ENCODE measurements at places on chromosomes 7 and 10.
A peak's percentile ranks its signal among the peaks of the same experiment; 100 is the strongest.

- no peak for DNase-seq
Measured at GRCh38 chr10:26737730-26738129, 40.2 kb downstream of the PDSS1 start.

DNA sequence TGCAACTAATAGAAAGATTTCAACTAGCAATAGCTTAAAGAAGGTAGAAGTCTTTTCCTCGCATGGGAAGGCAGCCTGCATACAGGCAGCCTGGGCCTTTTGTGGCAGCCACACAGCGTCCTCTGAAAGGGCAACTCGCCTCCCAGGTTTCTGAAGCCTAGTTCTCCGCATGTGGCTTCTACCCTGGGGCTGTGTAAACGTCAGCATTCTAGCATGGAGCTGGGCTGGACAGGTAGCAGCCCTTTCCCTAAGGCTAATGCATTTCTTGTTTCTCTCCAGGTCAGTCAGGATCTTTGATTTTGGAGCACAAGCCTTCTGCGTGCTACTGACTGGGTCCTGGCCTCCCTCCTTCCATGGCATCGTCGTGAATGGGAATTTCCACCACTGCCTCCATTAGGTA is 23.8 kb upstream of the SEC61G start:
- no peak for DNase-seq

DNA sequence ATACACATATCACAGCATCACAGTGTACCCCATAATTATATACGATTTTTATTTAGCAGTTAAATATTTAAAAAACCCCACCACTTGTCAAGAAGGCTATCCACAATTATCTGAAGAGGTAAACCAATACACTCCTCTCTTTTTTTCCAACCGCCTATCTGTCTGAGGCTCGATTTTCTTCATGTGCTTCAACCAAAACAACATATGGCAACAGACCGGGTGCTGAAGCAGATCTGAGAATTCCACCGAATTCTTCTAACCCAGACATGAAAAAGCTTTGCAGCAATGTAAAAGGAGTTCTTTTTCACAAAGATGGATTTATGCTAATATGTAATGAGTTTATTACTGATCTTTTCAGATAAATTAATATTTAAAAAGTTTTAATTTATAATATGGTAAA is 132.4 kb upstream of the RHEB start:
- no peak for DNase-seq

DNA sequence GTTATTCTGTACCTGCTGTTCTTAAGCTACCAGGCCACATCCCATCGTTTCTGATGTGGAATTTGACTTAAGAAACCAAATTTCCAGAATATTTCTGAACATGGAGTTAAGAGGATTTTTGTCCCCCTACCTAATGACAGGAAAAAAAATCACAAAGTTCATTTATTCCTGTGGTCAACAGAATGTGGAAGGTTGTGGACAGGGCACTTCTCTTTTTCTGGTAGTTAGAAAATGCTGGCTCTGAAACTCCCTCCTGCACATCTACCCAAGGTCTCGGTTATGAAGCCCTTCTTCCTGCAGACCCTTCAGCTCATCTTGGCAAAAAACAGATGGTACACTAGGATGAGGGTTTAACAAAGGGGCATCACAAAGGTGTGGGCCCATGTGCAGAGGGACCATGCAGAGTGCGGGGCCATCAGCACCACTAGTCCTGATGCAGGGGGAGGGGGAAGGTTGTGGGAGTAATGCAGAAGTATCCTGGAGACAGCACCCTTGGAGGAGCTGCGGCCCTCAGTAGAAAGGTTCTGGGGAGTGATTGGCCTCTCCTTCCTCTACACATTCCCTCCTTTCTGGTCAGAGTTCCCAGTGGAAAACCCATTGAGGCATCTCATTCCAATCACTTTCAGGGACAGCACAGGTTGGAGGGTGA is 9.8 kb downstream of the ALOX5 start:
- DNase-seq = no peak

DNA sequence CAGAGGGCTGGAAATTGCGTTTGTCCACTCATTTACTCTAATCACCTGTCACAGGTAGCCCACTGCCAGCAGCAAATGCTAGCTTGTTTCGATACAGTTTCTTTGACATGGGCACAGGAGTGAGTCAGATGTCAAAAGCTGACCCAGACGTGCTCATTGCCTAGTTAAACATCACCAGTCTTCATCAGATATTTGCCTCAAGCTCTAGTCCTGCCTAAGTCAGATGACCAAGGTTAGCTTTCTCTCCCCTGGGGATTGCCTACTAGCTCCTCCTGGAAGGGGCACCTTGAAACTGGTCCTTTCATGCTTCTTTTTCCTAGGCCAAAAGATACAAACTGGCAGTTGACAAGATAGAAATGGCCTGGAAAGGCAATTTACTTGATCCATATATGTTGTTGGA is 35.2 kb downstream of the GPAM start:
- no peak for DNase-seq

- DNase-seq = no peak
Measured at GRCh38 chr10:21172930-21173801, 276.1 kb upstream of the NEBL start.

GRCh38 chr10:124066781-124067714 is 26.4 kb downstream of the CHST15 start:
- DNase-seq = no peak

GRCh38 chr7:3294432-3295100 is 6.5 kb upstream of the SDK1 start:
- no peak for DNase-seq

DNA sequence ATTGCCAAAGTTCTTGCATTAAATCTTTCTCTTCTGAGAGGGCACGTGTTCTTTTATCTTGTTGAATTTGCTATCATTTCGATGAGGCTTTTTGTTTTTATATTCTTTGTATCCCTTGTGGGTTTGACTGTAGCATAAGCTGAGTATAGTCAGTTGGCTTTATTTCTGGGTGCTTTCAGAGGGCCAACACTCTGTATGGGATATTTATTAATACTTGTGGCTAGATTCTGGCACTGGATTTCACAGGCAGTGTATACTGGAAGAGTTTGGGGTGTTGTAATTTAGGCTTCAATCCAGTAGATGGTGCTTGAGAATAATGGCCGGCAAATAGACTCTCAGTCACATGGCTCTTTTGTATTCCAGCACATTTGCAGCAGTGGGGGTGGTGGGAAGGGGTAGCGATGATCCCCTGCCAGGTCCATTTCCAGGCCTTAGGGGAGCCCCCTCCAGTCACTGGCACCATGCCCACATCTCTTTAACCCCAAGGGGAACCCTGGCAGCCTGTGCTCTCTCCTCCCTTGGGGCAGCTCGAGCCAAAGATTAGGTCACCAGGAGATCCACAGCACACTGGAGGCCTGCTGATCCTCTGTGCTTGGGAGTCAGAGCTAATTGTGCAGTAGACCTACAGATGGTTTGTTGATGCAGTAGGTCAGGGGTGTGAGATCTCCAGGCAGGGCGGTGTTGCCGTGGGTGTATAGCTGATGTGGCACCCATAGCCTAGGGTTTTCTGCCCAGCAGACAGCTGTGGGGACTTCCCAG is 81.8 kb downstream of the PTPN20 start:
- peak; percentile 14 for DNase-seq

GRCh38 chr10:132020456-132020855 is 38.7 kb upstream of the BNIP3 start:
- no peak for DNase-seq

DNA sequence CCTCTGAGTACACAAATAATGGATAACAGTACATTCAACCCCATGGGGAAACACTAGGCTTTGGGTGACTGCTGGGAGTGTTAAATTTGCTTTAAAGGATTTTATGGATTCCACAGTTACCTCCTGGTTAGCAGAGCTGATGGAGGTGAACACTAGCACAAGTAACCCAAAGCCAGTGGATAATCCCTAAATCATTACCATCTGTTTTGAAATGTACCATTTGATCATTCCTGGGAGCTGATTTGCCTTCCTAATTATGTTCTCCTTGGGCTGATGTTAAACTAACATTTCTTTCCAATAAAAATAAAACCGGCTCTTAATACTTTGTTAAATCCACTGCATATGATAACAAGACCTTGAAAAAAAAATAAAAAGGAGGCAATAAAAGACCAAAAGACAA is 493.9 kb downstream of the PLXNA4 start:
- no peak for DNase-seq

- DNase-seq = no peak
Measured at GRCh38 chr7:66604198-66604597, 24.5 kb upstream of the KCTD7 start.

- DNase-seq = no peak
Measured at GRCh38 chr7:36100634-36101033, 52.4 kb upstream of the EEPD1 start.

DNA sequence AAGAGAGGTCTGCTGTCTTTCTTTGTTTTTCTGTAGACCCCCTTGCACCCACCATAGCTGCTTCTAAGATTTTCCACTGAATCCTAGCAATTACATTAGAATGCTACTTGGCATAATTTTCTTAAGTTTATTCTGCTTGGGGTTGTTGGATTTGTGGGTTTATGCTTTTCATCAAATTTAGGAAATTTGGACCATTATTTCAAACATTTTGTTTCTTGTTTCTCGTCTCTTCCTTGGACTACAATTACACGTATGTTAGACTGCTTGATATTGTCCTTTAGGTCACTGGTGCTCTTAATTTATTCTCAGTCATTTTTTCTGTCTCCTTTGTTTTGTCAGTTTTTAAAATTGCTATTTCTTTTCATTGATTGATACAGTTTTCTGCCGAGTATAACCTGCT is 65.8 kb downstream of the FANK1 start:
- DNase-seq = no peak

DNA sequence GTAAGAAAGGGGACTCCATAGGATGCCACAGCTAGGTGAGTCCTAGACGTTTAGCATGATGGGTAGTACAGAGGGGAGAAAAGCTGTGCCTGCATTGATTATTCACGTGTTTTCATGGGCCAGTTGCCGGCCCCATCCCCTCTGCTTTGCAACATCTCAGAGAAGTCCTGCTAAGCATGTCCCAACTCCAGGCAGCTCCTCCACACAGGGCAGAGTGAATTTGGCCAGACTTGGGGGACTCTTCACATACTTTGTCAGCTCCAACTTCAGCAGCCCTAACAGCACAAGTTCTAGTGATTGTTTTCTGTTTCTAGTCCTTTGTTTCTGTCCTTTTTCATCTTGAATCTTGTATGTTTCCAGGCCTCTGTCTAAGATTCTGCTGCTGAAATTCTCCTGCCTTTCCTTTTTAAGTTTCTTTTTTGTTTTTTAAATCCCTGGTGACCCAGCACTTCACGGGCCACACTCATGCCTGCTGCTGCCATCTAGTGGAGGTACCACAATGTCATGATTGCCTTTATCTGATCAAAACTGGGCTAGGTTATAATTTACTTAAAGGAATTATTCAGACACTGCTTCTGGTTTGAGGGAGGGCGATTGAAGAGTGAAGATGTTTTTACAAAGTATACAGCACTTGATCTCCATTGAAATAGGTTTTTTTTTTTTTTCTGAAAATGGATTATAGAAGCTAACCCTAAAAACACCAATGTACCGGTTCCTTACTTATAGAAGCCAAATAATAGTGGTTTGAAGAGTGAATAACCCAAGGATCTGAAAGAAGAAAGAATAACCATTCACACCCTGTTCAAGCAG is 276.9 kb downstream of the CSTF2T start:
- peak; percentile 49 for DNase-seq

GRCh38 chr7:149785983-149786382 is 12.6 kb upstream of the ZNF467 start:
- DNase-seq = no peak

DNA sequence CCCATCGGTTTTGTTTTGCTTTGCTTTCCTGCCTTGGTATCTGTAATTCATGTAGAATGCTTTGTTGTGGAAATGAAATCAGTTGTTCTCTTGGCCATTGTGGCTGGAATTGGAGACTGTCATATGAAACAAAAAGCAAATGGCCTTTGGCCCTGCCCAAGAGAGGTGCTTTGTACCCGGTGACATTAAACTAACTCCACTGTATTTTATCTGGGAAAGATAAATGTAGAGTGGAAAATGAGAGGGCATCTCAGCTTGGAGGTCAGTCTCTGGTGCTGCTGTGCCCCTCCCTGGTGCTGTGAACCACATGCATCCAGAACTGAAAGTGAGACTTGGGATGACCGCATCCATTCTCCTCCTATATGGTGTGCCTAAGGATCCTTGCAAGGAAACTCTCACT is 75.4 kb downstream of the CDK1 start:
- DNase-seq = no peak

DNA sequence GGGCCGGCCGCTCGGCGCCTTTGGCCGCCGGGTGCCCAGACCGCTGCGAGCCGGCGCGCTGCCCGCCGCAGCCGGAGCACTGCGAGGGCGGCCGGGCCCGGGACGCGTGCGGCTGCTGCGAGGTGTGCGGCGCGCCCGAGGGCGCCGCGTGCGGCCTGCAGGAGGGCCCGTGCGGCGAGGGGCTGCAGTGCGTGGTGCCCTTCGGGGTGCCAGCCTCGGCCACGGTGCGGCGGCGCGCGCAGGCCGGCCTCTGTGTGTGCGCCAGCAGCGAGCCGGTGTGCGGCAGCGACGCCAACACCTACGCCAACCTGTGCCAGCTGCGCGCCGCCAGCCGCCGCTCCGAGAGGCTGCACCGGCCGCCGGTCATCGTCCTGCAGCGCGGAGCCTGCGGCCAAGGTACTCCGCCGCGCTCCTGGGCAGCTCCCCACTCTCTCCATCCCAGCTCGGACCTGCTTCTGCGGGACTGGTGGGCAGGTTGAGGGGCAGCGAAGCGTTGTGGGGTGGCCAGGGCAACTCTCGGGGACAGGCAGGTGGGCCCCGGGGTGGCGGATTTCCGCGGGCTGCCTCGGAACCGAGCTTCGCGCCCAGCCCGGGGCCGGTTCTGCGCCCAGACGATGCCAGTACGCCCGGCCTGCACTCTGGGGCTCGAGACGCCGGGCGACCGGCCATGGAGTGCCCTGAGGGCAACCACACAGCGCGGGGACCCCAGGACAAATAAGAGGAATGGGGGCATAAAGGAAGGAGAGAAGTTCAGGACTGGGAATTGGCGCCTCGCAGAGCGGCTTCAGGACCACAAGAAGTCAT is 578 bp downstream of the HTRA1 start:
- DNase-seq = no peak

GRCh38 chr10:59064759-59065539 is 111.5 kb upstream of the PHYHIPL start:
- no peak for DNase-seq

GRCh38 chr10:31014161-31014875 is 17.3 kb downstream of the ZNF438 start:
- DNase-seq = no peak

DNA sequence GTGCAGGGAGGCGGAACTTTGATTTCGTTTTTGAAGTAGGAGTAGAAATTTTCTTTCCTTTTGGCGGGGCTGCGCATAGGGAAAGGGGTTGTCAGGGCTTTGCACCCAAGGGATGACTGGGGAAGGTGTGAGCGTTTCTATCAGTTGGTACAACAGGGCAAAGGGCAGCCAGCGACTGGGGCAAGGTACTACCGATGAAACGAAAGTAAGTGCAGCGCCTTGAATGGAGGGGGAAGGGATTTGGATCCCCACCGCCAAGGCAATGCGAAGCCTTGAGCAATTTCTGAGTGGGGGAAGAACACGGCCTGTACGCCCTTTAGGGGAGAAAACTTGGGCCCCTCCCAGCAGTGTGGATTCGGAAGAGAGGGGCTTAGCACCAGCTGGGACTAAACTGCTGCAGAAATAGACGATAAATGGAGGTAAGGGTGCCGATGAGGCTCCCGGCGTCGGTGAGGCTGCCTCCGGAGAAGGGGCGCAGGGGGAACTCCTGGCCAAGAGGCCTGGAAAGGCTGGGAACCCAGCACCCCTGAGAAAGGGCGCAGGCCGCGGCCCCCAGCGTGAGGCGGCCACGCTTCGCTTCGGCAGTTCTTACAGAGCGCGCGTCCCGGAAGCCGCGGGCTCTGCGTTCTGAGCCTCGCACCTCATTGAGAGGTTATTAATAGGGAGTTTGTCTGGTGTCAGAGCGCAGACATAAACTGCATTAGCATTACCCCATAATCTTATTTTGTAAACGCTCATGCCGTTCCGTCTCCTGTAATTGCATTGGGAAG is 10.0 kb upstream of the TLX1 start:
- no peak for DNase-seq

GRCh38 chr10:13340626-13341376 is 7.3 kb downstream of the SEPHS1 start:
- DNase-seq = no peak

Measured in AG09319 (cell line).